ENCODE measurements at places on chromosomes 6 and 20.

- DNase-seq: no peak
Observed at GRCh38 chr20:35146299-35146919, 727 bp downstream of the EDEM2 start.

- no peak for DNase-seq
Observed at GRCh38 chr20:17882834-17883591, 85.6 kb downstream of the SNX5 start.

DNA sequence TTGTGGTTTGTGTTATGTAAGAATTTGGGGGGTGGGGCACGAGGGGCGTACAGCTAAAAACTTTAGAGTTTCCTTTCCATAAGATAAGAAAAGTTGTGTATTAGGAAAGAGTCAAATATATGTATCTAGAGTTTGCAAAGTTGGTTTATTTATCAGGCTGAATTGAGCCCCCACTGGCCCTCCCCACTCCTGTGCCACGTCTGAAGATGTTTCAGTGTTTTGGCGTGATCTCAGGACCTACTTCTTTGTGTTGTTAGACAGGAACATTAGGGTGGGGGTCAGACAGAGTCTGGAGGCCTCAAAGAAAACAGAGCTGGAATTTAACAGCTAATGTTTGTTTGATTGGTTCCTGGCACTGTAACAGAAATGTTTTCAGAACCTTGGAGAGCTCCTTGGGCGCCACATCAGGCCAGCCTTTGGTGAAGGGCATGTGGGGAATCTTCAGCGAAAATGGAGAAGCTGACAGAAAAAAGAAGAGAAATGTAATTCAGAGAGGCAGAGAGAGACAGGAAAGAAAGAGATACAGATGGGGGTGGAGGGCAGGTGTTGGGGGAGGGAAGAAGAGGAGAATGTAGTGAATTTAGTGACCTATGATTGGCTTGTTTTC is 674 bp downstream of the NRSN1 start:
- DNase-seq: no peak

- DNase-seq: no peak
Observed at GRCh38 chr6:159103396-159104162, 58.8 kb upstream of the TAGAP start.

- no peak for DNase-seq
Observed at GRCh38 chr6:161424421-161424820, 150.6 kb upstream of the AGPAT4 start.

GRCh38 chr20:38935967-38936407 is 9.8 kb downstream of the FAM83D start:
- DNase-seq: no peak

- DNase-seq: no peak
Observed at GRCh38 chr6:150233843-150234269, 91.0 kb downstream of the PPP1R14C start.

- DNase-seq: no peak
Observed at GRCh38 chr20:34536798-34537394, 20.7 kb downstream of the DYNLRB1 start.

DNA sequence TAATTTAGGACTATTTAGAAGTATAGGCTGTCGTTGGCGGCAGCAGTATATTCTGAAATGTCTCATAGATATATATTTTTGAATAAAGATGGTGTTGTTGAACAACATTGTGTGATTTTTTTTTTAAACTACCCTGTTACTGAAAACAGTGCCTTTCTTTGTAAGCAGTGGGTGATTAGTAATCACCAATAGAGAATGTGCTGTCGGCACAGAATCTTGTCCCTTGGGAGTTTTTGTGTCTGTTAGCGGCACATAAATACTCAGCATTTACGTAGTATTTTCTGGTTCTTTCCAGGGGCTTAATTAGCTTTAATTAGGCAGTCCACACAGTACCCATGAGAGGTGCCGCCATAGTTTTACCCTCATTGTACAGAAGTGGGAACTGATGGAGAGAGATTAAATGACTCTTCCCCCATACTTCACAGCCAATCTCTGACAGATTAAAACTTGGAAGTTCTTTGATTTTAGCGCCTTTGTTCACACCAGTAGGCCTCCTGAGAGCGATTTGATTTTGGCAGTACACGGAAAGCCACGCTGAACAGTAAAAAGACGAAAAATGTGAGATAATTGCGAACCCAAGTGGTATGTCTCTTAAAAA is 58.8 kb downstream of the RPRD1B start:
- no peak for DNase-seq

DNA sequence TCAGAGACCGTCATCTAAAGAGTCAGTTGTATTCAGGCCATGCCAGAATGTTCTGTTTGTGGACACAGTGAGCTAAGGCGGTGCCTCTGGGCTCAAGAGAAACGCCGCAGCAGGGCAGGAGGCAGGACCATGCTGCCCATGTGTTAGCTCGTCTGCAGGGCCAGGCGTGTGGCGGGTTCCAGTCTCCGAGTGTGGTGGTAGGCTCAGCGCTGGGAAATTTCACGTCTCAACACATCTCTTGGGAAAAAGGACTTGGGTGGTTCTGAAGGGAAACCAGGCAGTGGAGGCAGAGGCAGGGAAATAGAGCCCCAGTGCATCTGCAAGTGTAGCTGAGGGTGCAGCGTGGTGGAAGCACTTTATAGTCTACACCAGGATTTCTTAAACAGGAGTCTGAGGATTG is 56.9 kb upstream of the TAGAP start:
- no peak for DNase-seq

- DNase-seq: no peak
Observed at GRCh38 chr6:2708456-2708855, 42.3 kb downstream of the MYLK4 start.

- DNase-seq: no peak
Observed at GRCh38 chr20:16671753-16672152, 58.1 kb upstream of the SNRPB2 start.

DNA sequence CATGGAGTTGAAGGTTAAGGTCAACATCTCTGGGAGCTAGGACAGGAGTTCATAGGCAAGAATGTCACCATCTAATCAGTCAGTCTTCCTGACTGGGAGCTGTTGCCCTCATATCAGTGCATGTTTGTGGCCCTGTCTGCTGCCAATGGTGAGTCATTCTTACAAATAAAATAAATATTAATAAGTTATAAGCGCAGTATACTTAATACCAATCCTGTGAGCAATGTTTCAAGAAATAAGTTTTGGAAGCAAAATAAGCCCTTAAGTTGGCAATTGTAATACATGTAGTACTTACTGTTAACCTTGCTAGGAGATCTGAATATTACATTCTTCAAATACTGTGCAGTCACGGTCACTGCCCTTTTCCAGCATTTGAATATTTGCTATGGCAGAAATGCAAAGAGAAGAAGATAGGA is 20.2 kb upstream of the MDGA1 start:
- no peak for DNase-seq

DNA sequence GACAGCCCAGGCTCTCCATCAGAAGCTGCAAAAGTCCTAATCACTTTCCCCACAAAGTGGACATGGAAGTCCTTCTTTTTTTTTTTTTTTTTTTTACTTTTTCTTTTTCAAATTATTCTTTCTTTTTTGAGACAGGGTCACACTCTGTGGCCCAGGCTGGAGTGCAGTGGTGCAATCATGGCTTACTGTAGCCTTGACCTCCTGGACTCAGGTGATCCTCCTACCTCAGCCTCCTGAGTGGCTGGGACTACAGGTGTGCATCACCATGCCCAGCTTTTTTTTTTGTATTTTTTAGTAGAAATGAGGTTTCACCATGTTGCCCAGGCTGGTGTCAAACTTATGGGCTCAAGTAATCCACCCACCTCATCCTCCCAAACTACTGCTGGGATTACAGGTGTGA is 29.0 kb upstream of the AKIRIN2 start:
- DNase-seq: no peak

GRCh38 chr20:63172726-63173125 is 43.2 kb downstream of the YTHDF1 start:
- DNase-seq: no peak

GRCh38 chr20:47124181-47124717 is 229.6 kb downstream of the EYA2 start:
- DNase-seq: no peak

DNA sequence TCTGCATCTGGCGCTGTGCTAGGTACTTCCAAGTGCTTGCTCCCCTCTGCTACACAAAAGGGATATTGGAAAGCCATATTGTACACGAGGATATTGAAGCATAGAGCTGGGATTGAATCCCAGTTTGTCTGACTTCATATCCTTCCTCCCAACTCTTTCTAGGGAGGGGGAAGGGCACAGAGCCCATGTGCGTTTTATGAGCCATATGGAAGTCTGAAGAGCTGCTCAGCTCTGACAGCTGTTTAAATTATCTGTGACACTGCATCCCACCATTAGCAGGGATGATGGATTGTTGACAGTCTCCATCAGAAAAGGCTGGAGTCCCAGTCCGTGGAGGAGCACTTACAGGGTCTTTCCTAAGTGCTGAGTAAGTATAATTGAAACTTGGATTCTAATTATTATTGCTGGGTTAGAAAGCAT is 18.4 kb downstream of the TIAM2 start:
- DNase-seq: peak; percentile 29

DNA sequence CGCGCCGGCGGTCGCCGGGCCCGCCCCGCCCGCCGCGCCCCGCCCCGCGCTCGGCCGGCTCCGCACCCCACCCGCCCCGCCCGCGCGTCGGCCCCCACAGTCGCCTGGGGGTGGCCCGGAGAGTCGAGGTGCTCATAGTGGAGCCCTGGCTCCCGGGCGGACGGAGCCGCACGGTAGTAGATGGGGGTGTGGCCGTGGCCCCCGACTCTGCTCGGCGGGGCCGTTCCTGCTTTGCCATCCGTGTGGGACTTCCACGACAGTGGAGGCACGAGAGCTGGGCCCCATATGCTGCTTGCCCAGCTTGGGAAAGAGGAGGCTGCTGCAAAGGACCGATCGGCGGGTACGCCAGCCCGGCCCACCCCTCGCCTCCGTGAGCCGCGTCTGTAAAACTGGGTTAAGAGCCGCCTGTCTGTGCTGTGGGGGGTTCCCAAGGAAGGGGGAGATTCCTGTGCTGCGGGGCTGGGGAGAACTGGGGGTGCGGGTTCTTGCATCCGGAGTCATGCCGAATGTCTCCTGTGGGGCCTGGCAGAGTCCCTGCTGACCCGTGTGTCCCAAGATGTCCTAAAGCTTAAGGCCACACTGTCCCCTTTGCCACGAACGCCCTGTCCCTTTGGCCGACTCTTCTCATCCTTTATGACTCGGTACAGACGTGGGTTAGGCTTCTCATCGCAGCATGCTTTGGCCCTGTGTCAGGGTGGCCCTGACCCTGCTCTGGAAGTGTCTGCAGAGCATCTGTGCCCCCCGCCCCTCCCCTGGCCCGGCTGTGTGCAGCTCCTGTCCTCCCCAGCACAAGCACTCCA is at the start of gene OPRL1:
OPRL1 (plus strand) TSS at position 70 of the 800 bp plus-strand sequence. CDS start 12,639 bp downstream, outside the sequence.
- DNase-seq: no peak

GRCh38 chr6:122735582-122735981 is 43.9 kb upstream of the FABP7 start:
- no peak for DNase-seq

- DNase-seq: no peak
Observed at GRCh38 chr6:12384357-12384912, 94.3 kb downstream of the EDN1 start.

- DNase-seq: no peak
Observed at GRCh38 chr20:61254881-61255626, 3.0 kb downstream of the CDH4 start.

DNA sequence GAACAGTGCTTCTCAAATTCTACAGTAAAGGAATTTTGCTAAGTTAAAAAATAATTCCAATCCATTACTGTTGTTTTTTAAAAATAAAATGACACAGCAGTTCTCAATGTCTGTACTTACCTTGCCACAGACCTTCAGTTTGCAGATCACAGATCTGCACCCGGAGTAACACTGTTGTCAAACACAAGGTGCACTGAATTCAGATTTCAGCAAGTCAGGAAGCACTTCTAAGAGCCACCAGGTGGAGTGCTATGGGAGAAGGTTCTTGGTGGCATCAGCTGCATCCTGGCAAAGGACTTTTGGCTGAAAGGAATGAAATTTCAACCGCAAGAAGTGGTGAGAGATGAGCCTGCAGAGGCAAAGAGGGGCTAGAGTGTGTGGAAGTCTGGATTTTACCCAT is 17.4 kb downstream of the RSPH4A start:
- no peak for DNase-seq

DNA sequence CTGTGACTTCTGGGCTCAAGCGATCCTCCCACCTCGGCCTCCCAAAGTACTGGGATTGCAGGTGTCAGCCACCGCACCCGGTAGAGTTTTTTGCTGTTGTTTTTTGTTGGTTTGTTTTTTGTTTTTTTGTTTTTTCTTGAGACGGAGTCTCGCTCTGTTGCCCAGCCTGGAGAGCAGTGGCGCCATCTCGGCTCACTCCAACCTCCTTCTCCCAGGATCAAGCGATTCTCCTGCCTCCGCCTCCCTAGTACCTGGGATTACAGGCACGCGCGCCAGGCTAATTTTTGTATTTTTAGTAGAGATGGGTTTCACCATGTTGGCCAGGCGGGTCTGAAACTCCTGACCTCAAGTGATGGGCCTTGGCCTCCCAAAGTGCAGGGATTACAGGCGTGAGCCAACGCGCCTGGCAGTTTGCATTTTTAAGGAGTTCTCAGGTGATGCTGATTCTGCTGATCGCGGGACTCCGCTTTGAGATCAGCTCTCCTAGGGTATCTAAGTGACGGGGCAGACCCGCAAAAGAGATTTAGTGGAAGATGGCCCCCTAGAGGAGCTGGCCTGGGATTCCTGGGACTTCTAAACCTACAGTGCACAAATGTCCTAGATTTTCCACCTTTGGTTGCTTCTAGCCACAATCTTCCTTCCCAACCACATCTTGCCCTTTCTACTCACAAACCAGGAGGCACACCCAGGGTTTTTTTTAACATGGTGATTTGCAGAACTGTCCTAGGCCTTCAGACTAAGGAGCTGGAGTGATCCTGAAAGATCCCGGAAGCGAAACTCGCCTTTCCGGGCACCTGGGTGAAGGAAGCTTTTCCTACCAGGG is 45.2 kb downstream of the DPPA5 start:
- DNase-seq: no peak

DNA sequence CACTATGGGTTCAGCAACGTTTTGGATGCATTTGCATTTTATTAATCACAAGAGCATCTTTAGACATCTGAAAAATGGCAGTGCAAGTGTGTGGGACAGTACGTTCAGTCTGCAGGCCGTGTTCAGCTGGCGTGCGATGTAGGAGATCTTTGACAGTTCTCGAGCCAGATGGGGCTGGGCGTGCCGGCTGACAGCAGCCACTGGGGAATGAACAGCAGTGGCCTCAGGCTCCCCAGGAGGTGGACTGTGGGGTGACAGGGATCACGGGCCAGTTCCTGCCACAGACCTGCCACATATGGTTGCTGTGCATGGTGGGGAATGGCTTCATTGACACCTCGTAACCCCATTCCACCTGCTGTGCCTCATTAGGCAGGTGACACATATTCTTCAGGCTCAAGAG is 16.4 kb upstream of the MLN start:
- no peak for DNase-seq

DNA sequence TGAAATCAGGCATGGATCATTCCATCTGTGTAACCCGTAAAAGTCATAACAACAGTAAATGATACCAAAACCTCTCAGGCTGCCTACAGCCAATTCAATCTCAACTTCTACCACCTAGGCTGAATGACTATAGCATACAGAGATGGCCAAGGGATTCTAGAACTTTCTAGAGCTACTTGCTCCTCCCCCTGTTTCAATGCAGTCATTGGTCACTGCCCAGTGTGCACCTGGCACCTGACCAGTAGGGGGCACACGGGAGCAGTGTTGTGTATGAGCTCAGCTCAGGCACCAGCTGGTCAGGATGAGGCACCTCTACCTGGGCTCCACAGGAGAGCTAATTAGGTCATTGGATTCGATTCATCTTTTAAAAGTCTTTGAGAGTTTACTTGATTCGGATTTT is 86.2 kb downstream of the PLEKHG1 start:
- no peak for DNase-seq

Data from glomerular endothelial cell (primary cell).